ENCODE measurements at places on chromosomes 2 and 18.

- no peak for DNase-seq
Observed at GRCh38 chr2:171480908-171481307, 41.4 kb upstream of the CYBRD1 start.

DNA sequence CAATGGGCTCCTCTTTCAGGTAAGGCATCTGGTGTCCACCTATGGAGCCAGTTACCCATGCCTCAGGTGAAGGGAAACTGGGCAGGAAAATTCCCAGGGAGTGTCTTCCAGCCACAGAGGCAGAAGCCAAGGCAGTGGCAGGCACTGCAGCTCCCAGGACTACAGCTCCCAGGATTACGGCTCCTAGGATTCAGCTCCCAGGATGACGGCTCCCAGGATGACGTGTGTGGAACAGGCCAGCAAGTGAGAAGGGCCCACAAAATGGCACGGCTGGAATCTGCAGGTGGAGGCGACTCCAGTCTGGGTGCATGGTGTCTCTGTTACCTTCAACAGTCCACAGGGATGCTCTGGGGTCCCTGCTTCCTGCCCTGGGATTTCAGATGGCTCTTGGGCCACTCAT is 92.1 kb downstream of the PTGR3 start:
- DNase-seq: no peak

DNA sequence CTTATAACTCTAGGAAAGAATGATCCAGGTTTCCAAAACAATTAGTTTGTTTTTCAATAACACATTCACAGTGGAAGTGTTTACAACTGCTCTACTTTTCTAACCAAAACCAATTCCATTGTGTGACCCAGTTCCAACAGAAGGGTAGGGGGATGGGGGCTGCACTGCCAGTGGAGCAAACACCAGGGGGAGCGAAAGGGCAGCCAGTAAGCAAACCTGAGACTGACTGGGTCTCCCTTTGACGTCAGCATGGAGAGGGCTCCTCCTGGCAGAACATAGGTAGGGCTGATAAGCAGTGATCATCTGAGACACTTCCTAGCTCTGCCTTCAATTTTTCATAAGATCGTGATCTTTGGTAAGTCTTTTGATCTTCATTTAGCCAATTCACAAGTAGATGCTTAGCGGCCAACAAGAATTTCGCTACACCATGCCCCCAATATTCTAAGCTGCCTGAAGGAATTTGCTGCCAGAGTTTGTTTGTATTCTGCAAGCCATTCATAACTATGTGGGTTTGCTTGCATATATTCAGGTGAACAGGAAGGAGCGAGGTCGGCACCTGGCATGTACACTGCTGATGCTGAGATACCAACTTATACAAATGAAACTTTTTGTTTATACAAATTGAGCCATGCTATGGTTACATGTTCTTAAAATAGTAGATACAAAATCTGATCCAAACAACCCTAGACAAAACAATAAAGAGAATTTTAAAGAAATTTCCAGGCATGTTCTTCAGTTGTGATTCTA is 45.9 kb downstream of the ST6GAL2 start:
- DNase-seq: no peak

- DNase-seq: no peak
Observed at GRCh38 chr2:170229744-170230143, 51.8 kb downstream of the MYO3B start.

GRCh38 chr2:238024986-238025385 is 35.8 kb upstream of the SCLY start:
- peak; percentile 38 for DNase-seq

- no peak for DNase-seq
Observed at GRCh38 chr2:3159782-3160545, 217.7 kb downstream of the EIPR1 start.

- no peak for DNase-seq
Observed at GRCh38 chr2:43482961-43483360, 112.9 kb downstream of the THADA start.

GRCh38 chr2:37654932-37655841 is 16.3 kb downstream of the CDC42EP3 start:
- no peak for DNase-seq

- DNase-seq: no peak
Observed at GRCh38 chr2:84427235-84428138, 31.6 kb downstream of the SUCLG1 start.

DNA sequence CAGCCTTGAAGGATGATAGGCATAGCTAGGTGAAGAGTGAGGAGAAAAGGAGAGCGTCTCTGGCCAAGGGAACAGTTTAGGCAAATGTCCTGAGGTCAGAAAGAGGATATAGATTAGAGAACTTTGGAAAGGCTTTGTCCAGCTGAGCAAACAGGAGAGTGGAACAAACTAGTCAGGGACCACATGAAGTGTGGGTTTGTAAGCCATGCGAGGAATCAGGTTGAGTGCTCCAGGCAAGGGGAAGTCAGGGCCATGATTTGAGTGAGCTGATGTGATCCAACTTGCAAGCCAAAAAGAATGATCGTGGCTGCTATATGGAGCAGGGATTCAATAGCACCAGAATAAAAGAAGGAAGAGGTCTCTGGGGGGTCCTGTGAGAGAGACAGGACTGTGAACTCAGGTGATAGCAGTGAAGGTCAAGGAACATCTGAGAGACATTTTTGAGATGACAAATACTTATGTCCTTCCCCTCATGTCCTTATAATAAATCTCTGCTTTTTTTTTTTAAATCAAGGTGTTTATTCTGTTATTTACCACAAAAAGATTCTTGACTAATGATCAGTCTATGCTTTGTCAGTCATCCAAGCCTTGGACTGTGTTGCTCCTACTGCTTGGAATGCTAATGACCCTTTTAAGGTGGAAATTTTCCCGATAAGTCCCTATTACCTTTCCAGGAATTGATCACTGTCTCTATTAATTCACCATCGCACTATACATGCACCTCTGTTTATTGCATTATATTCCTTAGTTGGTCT is 472.6 kb downstream of the TXNL1 start:
- no peak for DNase-seq

DNA sequence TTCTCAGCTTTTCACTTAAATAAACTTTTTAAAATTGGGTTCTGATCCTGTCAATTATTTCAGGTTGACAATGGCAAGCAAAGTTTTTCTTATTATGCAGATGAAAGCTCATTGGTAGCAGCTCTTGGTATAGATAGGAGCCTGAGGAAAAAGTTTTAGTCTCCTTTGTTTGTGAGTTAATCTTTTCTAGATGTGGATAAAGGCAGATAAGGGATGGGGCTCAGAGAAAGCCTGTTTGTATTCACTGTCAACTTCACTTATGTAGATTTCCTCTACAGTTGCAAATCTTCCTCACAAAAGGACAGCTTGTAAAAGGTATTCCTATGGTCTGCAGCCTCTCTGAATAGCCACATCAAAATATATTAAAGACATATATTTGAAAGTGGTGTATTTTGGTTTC is 224.5 kb upstream of the SPOPL start:
- no peak for DNase-seq

DNA sequence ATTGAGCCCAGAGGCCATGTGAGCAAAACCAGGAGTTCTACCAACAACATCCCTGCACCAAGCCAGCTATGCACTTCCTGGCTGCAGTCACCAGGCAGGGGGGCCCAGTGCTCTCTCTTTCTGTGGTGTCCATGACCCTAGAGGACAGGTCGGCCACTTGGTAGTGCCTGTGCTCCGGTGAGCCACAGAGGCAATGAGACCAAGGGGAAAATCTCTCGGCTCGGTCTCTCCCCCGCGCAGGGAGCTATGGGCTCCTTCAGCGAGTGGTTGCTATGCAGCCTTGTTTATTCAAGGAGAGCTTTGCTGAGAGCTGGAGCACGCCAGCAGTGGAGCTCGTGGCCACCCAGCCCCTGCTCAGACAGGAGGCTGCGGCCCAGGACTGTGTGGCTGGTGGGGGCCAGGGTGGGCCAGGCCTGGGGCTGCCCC is at the start of gene TOGARAM2:
TOGARAM2 (plus strand) TSS at position 283 of the 426 bp plus-strand sequence. CDS start 13,537 bp downstream, outside the sequence.
- DNase-seq: no peak

- no peak for DNase-seq
Observed at GRCh38 chr2:224523626-224524577, 61.3 kb downstream of the CUL3 start.

DNA sequence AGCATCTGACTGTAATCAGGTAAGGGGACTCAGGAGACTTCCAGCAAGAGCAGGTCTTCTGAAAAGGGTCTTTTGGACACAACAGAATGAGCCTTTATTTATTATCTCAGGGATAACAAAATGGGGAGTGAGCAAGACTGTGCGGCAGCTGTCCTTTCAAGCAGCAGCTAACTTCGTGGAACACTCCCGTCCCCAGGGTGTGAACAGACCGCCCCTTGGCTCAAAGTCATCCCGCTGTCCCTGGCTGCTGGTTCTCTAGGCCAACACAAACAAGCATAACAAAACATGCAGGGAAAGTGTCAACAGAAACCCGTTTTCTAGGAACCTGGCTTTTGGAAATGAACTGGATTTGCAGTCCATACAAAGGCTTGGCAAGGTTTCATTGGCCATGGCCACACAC is 787.9 kb upstream of the FANCL start:
- no peak for DNase-seq

- DNase-seq: no peak
Observed at GRCh38 chr18:1017227-1018058, 112.8 kb downstream of the ADCYAP1 start.

GRCh38 chr2:122955776-122956175 is 1069.3 kb upstream of the CNTNAP5 start:
- no peak for DNase-seq

DNA sequence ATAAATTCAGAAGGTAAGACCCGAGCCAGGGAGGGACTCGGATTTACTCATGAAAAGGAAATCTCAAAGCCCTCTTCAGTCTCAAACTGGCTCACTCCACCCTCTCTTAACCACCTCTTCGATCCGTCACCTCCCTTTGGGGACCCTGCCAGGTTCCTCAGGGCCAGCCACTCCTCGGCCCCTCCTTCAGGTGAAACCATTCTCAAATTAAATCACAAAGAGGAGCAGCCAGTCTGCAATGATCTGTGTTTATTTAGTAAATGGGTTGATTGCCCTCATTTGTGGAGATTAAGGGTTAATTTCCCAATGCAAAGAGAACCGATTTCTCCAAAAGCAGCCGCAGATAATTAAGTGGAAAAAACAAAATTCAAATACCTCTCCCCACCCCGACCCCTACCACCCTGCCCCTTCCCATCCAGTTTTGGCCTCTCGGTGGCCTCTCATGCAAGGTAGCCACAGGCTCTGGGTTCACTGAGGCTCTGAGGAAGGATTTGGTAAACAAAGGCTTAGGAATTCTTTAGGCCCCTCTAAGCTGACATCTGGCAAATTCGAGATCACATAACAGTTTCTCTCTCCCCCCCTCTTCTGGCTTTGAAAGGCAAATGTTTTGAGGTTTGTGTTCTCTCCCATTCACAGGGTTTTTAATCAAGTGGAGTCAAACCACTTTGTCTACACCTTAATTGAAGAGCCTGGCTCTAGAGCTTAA is 10.3 kb upstream of the FZD7 start:
- no peak for DNase-seq

DNA sequence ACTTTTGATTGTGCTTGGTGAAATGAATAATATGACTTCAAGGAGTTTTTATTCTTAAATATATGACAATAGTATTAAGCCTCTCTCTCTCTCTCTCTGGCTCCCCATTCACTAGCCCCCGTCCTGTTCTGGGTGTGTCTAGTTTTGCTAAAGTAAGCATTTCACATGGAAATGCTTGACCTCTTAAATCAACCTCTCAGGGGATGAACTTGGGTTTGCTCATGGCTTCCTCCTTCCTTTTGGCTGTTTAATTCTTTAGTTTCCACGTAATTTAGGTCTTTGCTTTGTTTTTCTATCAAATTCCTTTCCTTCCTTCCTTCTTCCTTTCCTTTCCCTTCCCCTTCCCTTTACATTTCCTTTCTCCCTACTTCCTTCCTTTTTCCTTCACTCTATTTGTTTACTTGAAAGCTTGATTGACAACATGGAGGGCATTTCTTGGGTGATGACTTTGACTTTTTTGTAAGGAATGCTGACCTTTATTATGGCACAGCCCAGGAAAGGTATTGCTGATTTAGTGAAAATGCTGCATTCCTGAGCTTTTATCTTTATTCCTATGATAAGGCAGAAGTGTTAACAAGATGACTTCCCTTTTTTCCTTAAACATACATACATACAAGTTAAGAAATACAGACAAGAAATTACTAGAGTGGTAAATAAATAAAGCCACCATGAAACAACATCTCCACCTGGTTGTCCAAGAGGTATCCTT is 3.6 kb downstream of the DPP4 start:
- no peak for DNase-seq

DNA sequence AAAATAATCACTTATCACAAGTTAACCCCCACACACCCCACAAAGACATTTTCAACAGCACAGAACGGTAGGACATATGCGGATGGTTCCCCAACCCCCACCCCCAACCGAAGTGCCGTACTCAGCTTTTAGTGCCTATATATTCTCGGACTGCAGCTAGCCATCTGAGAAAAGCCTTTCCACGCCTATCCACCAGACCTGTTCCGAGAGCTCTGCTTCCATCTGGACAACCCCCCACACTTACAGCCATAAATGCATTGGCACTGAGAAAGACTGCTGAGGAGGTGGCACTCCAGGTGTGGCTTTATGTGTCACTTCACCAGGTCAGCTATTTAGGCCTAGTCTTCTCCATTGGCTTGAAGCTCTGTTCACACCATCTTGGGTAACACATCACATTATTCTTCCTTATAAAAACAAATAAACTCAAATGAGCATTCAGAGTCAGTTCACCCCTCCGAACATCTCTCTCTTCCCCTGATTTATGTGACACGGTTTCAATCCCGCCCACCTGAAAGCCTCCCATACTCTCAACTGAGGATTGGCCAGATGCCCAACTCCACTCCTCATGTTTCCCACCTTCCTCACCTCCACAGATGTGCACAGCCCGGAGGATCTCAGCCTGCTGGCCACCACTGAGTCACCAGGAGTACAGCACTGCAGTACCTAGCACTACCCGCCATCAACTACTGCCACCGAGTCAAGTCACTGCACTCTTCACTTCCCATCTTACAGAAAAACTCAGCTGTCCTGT is 127.4 kb downstream of the CACNB4 start:
- no peak for DNase-seq

GRCh38 chr18:61992923-61993322 is 100.1 kb upstream of the RNF152 start:
- DNase-seq: no peak

Data from AG04450 (cell line).